Natural killer cell (primary cell): ENCODE measurements at places on chromosomes 12 and 14.

- DNase-seq: no peak
These were observed 6.8 kb downstream of the TDRD9 start for GRCh38 chr14:103935102-103935501.

GRCh38 chr12:4307593-4308333 is 13.2 kb upstream of the TIGAR start:
- no peak for DNase-seq

DNA sequence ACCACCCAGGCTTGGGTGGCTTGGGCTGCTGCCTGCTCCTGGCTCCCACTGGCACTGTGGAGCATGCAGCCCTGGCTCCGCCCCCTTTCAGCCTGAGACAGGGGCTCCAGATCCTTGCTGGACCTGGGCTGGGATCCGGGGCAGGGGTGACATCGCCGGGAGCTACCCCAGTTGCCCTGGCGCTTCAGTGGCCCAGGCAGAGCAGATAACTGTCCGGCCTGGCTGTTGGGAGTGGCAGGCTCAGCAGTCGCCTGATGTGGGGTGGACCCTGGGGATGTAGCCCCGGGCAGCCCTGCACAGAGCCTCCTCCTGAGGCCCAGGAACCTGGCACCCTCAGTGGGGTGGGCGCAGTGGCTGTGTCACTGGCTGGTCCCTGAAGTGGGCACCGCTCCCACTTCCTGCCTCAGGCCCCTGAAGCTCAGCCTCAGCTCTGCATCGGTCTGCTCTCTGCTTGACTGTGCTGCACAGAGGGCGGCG is 57.9 kb downstream of the FUT8 start:
- DNase-seq: no peak

GRCh38 chr14:31954991-31955390 is 122.1 kb upstream of the ARHGAP5 start:
- DNase-seq: no peak

GRCh38 chr14:96944297-96944696 is 147.1 kb downstream of the VRK1 start:
- DNase-seq: no peak

GRCh38 chr14:99806836-99807235 is 13.6 kb downstream of the EML1 start:
- DNase-seq: no peak

DNA sequence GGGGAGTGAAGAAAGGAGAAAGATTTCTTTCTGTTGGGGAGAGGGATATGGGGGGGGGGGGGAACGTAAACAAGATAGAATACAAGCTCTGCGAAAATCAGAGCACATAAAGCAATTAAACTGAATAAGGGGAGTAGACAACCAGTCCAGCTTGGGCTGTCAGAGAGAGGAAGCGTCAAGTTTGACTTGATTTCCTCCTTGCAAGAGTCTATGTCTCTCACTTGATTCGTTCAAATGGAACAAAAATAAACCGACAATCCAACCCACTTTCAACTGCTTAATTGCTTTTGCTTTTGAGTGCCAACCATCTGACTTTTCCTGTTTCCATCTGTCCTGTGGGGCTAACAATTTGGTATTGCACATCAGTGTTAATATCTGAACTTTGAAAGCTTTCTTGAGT is 942 bp downstream of the SYT1 start:
- no peak for DNase-seq

DNA sequence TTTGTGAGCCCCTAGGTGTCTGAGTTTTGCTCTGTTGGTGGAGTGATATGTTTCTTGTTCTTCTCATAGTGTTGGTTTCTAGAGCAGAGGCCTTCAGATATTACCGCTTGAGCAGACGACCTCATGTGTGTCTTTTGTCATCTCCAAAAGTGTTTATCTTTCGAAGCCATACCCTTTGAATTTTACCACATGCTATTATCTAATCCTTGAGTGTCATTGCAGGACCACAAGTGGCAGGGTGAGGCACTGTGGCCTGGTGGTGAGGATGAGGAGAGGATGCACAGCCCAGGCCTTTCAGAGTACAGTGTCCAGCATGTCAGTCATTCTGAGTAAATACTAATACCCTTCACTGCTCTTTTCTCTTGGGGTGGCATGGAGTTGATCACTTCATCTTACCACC is 57.2 kb upstream of the CISTR start:
- no peak for DNase-seq

DNA sequence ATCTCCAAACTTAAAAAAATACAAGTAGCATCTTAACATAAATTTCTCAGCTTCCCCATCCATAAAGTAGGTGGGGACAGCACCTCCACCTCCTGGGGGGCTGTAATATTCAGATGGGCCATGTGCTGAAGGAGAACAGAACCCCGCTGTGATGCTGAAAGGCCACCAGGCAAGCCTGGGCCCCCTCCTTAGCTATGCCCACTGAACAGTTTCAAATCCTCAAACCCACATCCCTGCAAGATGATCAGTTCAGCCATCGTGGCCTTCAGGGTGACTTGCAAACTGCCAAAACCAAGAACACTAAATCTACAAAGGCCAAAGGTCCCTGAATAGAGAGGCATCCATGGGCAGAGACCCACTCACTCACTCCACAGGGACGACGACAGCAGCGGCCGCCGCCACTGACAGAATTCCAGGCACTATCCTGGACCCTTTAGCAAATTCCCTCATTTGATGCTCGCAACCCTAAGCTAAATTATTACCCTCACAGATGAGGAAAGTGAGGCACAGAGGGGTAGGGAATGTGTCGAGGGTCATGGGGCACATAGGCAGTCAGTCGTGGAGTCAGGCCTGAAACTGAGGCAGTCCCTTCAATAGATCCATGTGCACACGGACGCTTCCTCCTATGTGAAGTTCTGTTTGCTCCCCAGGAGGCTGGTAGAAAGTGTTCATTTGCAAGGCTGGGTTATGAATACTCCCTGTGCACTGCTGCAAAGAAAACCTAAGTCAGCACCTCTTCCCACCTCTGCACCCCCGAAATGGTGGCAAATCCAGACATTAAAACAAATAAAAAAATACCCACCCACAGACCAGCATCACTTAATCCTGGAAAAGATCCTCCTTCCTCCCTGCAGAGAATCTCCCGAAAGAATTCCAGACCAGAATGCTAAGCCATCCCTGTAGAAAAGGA is 5.9 kb downstream of the ITPK1 start:
- DNase-seq: no peak

DNA sequence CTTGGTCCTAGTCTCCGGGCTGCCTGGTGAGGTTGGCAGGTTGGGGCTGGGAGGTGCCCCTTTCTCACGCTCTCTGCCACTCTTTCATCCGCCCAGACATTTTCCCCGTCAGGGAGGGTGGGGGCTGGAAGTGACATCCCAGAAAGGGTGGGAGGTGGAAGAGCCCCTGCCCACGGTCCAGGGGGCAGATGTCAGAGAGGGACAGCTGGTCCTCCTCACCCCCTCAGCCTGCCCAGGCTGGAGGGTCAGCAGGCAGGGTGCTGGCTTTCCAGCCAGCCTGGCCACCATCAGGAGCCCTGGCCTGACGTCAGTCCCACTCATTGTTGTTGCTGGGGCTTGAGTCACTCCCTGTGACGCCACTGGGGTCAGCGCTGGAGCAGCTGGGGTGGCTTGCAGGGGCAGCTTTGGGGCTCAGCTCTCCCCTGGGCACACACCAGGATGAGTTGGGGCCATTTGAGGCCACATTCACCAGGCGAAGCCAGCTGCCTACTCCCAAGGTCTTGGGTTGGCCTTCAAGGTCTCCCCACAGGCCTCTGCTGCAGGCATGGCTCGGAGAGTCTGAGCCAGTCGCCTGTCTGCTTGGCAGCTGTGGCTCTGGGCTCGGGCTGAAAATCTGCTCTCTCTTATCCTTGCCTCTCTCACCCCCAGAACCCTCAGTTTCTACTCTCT is 5.7 kb upstream of the ATG101 start:
- DNase-seq: no peak

DNA sequence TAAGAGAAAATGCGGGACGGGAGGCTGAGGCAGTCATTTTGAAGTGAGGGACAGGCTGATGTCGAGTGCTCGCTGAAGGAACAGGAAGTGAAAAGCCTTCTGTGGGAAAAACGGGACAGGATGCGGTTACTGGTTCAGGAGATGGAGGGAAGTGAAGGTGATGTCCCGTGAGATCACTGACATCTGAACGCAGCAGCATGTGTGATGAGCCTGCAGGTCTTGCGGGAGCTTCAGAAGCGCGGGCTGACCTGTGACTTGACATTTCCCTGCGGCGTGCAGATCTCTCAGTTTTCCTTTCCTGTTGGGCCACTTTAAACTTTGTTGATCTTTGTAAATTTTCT is 77.8 kb downstream of the DDX51 start:
- DNase-seq: no peak

- no peak for DNase-seq
These were observed 24.7 kb upstream of the NTF3 start for GRCh38 chr12:5407034-5407856.

DNA sequence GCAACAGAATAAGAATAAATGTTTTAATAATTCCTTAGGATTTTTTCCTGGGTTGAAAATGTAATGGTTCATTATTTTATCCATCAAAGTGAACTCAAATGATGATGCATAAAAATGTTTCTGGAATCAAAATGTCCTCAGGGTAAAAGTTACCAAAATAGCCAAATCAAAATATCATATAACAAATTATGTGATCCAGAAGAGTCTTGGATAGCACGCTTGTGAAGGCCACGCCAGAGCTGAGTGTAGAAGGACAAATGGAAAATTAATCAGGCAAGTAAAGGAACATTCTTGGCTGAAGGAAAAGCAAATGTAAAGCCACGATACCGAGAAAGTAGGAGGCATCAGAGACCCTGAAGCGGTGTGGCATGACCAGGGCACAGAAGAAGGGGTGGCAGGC is 169.2 kb downstream of the CAPZA3 start:
- DNase-seq: no peak

- no peak for DNase-seq
These were observed 34.5 kb upstream of the RIC8B start for GRCh38 chr12:106739815-106740530.

GRCh38 chr14:53742233-53742620 is 214.4 kb downstream of the BMP4 start:
- DNase-seq: no peak

GRCh38 chr14:21093018-21093417 is 5.4 kb downstream of the ZNF219 start:
- no peak for DNase-seq

GRCh38 chr14:64387232-64387781 is 846 bp upstream of the MTHFD1 start:
- DNase-seq: peak; percentile 16

DNA sequence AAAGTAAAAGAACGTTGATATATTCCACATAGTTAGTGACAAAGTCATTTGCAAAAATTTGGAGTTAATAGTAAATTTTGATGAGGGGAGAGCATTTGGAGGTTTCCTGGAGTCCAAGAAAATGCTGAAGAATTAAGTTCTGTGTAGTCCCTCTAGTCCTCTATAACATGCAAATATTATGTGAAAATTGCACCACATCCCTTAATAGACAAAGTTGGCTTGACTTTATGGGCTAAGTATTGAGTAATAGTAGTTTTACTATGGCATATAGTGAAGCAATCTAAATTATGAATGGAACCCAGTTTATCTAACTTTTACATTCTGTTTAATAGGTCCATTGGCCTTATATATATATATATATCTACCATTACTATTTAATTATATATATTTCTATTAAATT is 66.4 kb upstream of the DCN start:
- DNase-seq: no peak

GRCh38 chr14:55160989-55161388 is 30.4 kb downstream of the DLGAP5 start:
- no peak for DNase-seq

GRCh38 chr12:49979791-49980190 is 7.0 kb downstream of the AQP6 start:
- DNase-seq: no peak

- DNase-seq: no peak
These were observed 3.5 kb downstream of the FOS start for GRCh38 chr14:75282170-75282554.

GRCh38 chr14:90760591-90761316 is 55.5 kb downstream of the TTC7B start:
- peak; percentile 35 for DNase-seq

- DNase-seq: no peak
These were observed 137.2 kb downstream of the AACS start for GRCh38 chr12:125202421-125202820.

- DNase-seq: no peak
These were observed 51.0 kb downstream of the MAGOHB start for GRCh38 chr12:10562306-10562933.

DNA sequence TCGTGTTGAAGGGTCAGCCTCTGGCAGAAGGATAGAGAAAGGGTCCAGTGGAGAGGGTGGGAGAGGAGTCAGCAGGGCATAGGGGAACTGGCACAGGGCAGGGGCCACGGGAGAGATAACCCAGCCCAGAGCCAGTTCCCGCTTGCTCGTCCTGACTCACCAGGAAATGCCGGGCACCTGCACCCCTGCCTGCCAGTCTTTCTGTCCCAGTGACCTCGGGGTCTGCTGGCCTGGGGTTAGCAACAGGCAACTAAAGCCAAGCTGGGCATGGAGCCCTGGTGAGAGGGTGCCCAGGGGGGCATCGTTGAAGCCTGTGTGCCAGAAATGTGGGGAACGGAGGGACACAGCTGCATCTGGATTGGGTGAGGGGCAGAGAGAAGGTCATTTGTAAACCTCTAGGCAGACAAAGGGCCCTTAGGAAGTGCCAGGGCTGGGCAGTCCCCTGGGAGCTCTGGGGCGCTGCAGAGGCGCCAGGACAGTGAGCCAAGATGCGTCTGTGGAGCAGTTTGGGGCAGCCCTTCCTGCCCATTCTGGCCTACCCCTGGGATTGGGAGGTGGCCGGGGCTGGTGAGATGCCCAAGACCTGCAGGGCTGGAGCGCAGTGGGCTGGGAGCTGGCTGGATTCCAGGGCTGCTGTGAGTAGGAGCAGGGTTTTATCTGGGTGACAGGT is 5.5 kb downstream of the TNFAIP2 start:
- DNase-seq: no peak

- DNase-seq: no peak
These were observed 165.9 kb downstream of the TMTC3 start for GRCh38 chr12:88307961-88308360.

GRCh38 chr14:73242357-73242901 is 5.1 kb downstream of the PAPLN start:
- no peak for DNase-seq

DNA sequence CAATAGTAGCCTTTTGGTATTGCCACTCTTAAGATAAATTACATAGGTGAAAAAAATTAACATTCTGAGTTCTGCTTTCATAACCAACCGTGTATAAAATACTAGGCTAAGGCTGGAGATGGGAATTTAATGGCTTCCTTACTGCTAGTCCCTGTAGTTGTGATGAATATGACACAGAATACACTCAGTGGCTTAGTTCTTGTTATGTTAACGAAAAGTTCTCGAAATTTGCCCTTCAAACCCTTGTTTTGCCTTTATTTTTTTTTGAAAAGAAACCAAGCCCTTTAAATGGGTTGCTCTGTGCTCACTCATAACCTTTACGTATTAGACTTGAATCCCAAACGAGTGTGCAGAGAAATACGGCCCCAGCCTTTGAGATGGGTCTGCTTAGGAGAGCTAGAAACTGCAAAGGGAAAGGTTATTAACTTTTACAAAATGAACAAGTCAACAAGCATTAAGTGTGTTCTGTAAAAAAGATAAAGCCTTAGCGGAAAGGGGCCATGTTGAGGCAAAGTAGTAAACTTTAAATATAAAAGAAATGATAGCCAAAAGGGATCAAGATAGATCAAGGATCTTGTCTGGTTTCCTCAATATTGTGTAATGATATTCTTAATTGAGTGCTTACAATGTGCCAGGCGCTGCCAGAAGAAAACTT is 1.7 kb downstream of the NUDT4 start:
- DNase-seq: no peak
